ENCODE measurements at places on chromosomes 1 and 21. TPM values are rescaled to one million over a fixed set of nuclear protein-coding genes. Genes with fewer than 3 reads are reported as not detected.

DNA sequence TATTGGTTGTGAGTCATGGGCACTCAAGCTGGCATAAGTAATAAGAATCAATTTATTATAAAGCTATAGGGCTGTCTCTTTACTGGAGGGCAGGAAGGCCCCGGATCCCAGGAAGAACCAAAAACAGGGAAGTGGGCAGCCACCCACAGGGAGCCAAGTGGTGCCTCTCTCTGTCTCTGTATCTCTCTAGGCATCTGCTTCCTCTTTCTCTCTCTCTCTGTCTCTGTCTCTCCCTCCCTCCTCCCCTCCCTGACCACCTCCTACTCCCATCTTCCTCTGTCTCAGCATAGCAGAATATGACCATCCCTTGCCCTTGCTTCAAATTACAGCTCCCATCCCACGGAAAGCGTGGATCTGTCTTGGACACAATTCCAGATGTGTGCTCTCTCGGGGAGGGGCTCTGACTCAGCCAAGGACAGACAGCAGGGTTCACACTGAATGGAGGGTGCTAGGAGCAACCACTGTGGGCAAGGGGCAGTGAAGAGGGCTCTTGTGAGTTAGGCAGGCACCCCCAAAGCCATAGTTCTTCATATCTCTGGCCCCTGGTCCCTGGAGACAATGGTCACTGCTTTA, 80.4 kb upstream of the LPGAT1 start:
- DNase-seq: no peak

- no peak for DNase-seq
These were observed 160.5 kb upstream of the CACYBP start for GRCh38 chr1:174839211-174839610.

- no peak for DNase-seq
These were observed 19.4 kb downstream of the PGM1 start for GRCh38 chr1:63612564-63612963.

C8B gene
- not detected for total RNA-seq

DNA sequence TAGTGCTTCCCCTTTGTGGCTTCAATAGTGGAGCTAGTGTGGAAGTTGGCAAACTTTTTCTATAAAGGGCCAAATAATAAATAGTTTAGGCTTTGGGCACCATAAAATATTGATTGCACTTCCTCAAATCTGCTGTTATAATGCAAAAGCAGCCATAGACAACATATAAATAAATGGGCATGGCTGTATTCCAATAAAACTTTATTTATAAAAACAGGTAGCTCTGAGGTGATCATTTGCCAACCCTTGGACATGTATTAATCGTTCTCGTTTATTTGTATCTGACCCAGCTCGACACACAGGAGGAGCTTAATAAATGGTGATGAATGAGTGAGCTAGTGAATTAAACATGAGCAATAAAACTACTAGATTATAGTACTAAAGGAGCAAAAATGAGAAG, 13.3 kb downstream of the KAZN start:
- DNase-seq: no peak

CHIA gene
- not detected for total RNA-seq

DNA sequence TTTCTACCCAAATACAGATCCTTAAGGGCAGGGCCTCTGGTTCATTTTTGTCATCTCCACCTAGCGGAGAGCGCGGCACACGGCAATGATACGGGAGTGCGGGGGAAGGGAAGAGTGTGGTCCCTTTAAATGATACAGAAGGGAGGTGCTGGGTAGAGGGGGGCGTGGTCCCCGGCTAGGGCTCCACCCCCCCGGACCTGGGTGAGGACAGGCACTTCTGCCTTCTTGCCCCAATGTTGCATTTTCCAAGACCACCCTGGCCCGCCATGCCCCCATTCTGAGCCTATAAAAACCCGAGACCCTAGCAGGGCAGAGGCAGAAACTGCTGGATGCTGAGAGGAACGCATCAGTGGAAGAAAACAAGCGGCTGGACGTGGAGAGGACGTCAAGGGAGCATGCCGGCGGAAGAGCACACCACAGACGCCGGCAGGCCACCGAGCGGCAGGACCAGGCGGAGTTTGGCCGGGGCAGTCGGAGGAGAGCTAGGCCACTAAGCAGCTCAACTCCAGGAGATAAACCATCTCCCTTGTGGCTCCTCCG, 30.0 kb downstream of the LRRC3 start:
- DNase-seq: peak; percentile 11

GRCh38 chr1:216723274-216723780, at the start of gene ESRRG:
TSS of gene ESRRG (minus strand) at chr1:216723429. CDS start at chr1:216723299, 130 bp downstream.
- DNase-seq: peak; percentile 5

- DNase-seq: no peak
These were observed 852 bp upstream of the RAVER2 start for GRCh38 chr1:64743954-64744491.

DNA sequence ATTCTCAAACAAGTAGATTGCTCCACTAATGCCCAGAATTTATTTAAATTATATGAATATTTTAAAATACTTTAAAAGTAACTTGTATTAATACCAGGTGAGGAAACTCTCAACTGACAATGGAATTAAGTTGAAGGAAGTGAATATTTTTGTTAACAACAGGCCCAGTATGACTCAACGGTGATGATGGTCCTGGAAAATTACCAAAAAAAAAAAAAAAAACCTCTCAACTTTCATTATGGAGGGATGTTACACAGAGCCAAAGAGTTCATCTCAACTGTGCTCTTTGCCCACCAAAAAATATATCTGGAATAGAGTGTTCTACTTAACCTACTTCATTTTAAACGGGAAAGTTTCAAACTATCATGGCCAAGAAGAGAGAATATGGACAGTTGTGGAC, 28.3 kb downstream of the CFH start:
- DNase-seq: no peak

- DNase-seq: no peak
These were observed 12.3 kb downstream of the NES start for GRCh38 chr1:156664767-156665411.

ZMYND12 gene
- total RNA-seq: 0.29 TPM

TTC34 gene
- 0.20 TPM for total RNA-seq

DNA sequence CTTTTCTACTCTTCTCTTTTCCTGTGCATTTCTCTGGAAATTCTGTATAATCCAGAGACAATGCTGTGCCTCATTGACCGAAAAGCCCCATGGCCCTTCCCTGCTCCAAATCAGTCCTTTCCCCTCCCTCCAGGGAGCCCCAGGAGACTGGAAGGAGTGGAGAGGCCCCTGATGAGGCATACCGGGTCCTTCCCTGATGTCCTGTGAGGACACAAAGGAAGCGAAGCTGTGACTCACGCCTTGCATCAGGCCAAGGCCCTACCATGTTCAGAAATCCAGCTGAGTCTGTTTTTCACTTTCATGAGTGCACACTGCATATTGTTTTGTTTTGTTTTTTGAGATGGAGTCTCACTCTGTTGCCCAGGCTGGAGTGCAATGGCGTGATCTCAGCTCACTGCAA, 38.7 kb upstream of the BECN2 start:
- DNase-seq: peak; percentile 29

GRCh38 chr1:15371610-15372545, 37.8 kb upstream of the EFHD2 start:
- DNase-seq: no peak

PADI4 gene
- total RNA-seq: not detected

CACNA1S gene
- total RNA-seq: not detected

DNA sequence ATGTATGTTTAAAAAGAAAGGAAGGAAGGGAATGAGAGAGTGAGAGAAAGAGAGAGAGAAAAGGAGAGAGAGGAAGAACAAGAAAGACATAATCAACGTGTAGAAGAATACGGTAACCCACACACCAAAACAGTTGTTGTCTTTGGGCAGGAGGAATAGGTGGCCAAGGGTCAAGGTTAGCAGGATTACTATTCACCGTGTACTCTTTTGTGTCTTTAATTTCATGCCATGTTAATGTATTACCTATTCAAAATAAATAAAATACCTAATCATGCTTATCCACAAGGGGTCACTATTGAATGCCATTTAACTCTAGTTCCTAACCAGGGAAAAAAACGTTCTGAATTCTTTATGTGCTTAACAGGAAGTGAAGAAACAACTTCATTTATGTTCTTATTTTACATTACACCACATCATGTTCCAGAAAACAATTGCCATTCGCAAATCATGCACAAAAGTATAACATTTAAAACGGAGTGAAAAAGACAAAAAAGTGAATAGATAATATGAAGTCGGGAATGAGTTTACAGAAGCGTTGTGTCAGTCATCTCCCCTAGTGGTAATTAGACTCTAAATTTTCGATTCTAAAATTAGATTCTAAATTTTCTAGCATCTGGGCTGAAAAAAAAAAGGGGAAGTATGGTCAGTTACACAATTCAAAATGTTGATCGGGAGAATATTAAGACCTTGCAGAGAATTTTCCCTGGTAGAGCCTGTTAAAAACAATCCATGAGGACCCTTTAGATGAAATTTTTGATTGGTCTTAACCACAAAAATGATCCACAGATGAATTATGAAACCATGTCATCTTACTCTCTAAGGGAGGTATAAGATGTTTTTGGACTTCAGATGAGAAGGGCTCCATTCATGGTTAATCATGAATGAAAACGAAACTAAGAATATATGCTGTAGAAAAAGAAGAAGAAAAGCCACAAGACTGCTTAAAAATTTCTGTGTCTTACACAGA, 700 bp upstream of the KMO start:
- DNase-seq: peak; percentile 82

DNA sequence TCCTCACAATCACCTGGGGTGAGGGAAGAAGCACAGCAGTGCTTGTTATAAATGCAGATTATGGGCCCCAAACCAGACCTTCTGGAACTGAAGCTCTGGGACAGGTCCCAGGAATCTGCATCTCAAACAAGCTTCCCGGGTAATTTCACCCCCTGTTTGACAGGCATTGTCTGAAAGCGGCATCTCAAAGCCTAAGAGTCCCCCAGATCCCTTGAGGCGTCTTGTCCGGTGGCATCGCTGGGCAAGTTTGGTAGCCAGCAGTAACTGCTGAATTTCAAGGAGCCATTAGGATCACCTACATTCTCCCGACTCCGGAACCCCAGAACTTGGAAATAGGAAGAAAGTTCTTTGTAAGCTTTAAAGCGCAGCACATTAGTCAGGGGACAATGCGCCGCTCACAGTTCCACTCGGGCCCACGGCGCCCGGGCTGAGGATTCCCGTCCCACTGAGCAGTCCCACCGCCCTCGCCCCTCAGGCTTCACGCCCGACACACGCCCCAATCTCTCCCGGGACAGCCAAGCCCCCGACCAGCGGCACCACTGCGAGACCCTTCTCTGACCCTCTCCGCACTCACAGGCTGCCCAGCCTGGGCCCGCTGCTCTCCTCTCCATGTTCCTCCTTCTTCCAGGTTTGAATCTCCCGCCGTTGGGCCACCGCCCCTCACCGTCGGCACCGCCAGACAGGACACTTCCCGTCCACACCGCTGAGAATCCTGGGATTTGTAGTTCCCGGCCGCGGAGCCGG, at the start of gene IQGAP3:
Gene IQGAP3 (minus strand): TSS at position 647 of the 744 bp plus-strand sequence. CDS start 36 bp downstream, at position 611.
- DNase-seq: peak; percentile 88

- DNase-seq: no peak
These were observed 68.3 kb upstream of the PLA2G4A start for GRCh38 chr1:186760446-186760845.

- no peak for DNase-seq
These were observed 51.4 kb downstream of the ACBD3 start for GRCh38 chr1:226135059-226135651.

DNA sequence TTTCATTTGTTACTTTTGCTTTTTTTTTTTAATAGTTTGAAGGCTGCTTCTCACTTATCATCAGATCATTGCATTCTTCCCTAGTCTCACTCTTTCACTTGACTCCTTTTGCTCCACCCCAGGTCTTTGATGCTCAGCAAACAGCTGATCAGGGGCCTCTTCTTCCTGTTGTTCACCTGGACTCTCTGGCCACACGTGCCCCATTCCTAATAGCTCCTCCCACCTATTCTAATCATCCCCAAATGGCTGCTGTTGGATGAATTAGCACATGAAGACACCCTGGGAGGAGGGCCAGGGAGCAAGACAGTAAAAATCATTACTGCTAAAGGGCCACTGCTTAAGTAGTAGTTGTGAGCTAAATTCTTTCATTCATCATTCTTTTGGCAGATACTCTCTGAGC, 119.5 kb downstream of the MAB21L3 start:
- no peak for DNase-seq

GRCh38 chr1:15279576-15280230, 32.7 kb downstream of the FHAD1 start:
- DNase-seq: no peak

DNA sequence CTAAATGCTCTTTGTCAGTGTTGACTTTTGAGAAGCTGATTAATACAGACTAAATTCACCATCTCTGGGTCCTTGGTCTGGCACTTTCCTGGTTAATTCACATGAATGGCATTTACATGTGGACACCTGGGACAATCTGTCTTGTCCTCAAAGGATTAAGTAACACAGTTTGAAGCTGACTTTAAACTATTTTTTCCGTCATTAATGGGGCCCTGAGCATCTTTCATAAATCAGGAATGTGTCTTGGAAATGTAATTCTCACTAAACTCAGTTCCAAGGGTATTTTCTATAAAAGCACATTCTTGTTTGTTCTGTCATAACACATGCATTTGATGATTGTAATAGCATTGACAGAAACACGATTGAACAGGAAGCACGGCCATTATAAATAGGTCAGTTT, 26.7 kb upstream of the NBL1 start:
- DNase-seq: no peak

TMEM82 gene
- not detected for total RNA-seq

BRDT gene
- not detected for total RNA-seq

- peak; percentile 67 for DNase-seq
These were observed 9.1 kb downstream of the EXO1 start for GRCh38 chr1:241857131-241857530.

- DNase-seq: no peak
These were observed 282.2 kb downstream of the ZNF648 start for GRCh38 chr1:181779343-181779742.

DNA sequence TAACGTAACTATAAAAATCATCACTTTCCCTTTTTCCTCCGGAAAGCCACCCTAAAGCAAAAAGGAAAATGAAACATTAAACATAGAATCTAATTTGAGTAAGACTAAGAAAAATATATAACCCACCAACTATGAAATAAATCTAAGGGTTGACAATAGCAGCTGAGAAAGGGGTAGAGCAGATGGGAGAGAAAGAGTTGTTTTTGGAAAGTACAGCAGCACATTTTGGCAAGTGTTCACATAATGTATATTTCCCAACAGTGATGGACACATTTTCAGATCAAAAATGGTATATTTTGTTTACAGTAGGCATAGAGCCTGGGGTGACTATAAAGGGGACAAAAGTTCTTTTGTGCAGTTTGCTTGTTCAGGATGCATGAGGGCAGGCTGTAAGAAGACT, 1287.4 kb upstream of the B3GALT2 start:
- DNase-seq: no peak

GRCh38 chr1:109370712-109371340, 26.9 kb downstream of the SORT1 start:
- DNase-seq: no peak

KIF14 gene
- total RNA-seq: 29.4 TPM

- no peak for DNase-seq
These were observed 206.4 kb upstream of the PTGFR start for GRCh38 chr1:78284354-78284753.

GPR37L1 gene
- total RNA-seq: not detected

CFHR3 gene
- total RNA-seq: 5.0 TPM

DNA sequence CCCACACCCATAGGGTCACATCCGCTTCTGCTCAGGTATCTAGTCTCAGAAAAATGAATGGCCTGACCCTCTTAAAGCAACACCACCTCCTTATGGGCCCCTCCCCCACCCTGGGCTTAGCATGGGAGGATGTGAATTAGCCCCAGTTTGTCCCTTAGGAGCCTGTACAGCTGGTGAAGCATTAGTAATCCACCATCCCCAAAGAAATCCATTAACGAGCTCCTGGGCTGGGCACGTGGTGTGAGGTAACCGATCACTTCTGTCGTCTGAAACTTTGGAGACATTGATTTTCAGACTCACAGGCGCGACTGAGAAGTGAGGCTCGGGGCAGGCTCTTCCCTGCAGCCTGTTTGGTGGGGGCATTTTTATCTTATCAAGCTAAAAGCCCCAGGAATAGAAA, 10.5 kb downstream of the RASSF5 start:
- DNase-seq: no peak

TMPRSS2 gene
- not detected for total RNA-seq
